Naive thymus-derived CD4-positive, alpha-beta T cell (primary cell): ENCODE measurements at places on chromosomes 2 and 18. TPM values are rescaled to one million over a fixed set of nuclear protein-coding genes. Genes with fewer than 3 reads are reported as not detected.
A peak's percentile ranks its signal among the peaks of the same experiment; 100 is the strongest.

The NPPC gene
- not detected for polyA plus RNA-seq

- DNase-seq = no peak
Measured at GRCh38 chr18:54330768-54331548, 26.7 kb downstream of the STARD6 start.

The ZEB2 gene
- 0.26 TPM for polyA plus RNA-seq

GRCh38 chr2:216029416-216030129 lies 16.2 kb upstream of the MREG start:
- no peak for DNase-seq

The TLK1 gene
- polyA plus RNA-seq = 63.8 TPM

- no peak for DNase-seq
Measured at GRCh38 chr2:140863713-140864112, 1267.1 kb downstream of the LRP1B start.

The MDH1B gene
- not detected for polyA plus RNA-seq

The FSIP2 gene
- polyA plus RNA-seq = not detected

DNA sequence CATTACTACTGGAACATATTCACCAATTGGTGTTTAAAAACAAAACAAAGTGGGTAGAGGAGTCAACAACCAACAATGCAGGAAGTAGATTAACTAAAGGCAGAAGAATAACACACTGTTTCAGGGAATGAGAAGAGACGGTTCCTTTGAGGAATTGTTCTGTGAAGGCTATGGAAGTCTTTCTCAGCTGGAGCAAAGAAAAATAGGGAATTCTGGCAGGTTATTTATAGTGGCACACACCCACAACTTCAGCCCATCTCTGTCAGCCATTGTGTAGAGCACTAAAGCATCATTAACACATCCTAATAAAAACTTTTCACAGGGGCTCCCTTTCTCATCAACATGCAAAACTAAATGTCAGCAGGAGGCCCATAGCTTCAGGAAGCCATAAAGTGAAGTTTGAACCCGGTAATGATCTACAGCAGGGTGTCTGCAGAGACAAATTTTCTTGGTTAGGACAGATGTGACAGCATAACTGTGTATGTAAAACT lies 113.6 kb downstream of the CDH2 start:
- no peak for DNase-seq

The CDK5R2 gene
- polyA plus RNA-seq = not detected

DNA sequence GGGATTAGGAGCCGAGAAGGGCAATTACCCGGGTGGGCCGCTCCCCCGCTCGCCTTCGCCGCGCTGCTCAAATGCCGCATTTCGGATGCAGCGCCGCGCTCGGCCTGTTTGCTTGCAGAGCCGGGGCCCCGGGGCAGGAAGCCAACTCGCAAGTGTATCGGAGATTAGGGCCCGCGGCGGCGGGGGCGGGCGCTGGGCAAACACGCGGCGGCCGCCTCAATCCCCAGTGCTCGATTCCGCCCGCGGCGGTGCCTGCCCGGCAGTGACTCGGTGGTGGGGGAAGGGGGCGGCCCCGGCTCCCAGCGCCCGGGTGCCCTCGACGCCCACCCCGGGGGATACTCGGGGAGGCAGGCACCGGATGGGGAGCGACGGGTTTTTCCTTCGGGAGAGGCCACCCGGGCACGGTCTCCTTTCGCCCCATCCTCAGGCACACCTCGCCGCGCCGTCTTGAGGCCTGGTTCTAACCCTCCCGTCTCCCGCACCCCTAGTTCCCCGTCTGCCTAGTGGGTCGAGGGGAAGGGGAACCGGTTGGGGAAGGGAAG lies 26.6 kb upstream of the NOTO start:
- peak; percentile 77 for DNase-seq

DNA sequence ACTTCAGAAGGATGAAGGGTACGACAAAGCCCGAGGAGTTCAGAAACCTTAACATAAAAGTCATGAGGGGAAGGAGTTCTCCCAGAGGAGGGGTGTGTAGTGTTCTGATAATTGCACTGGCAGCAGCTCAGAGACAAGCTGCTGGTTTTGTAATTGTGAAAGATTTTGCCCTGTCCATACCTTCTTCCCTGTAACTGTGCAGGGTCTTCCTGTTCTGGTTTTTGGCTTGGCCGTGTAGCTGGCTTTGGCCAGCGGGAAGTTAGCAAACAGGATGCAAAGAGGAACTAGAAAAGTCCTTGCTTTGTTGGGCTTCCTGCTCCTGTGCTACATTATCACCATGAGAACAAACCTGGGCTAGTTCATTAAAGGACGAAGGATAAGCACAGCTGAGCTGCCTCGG lies 160.8 kb downstream of the LPIN1 start:
- no peak for DNase-seq

The THOC1 gene
- polyA plus RNA-seq = 17.5 TPM

- no peak for DNase-seq
Measured at GRCh38 chr2:138028538-138028937, 64.3 kb downstream of the HNMT start.

The LNPK gene
- polyA plus RNA-seq = 14.8 TPM
